Large intestine (tissue), 12 donors: ENCODE measurements at places on chromosomes 5 and 9. TPM values are rescaled to one million over a fixed set of nuclear protein-coding genes. Genes with fewer than 3 reads are reported as not detected.

DNA sequence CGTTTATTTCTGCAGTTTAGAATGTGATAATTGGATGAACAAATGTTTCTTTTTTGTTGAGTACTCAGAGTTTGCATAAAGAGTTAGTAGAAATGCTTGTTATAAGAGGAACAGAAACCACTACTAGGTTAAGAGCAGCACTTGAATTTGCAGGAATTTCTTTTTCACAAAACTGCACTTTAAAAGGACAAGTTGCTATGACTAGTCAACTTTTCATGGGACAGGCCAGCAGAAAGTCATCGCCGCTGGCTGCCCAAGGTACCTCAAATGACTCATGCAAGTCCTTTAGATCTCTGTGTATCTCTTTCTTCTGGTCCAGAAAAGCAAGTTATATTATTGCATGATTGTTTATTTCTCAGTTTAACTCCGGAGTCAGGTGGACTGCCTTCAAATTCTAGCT lies 97.3 kb upstream of the HMHB1 start:
- DNase-seq, result no peak

GRCh38 chr9:112858625-112859147 lies 32.0 kb downstream of the SLC46A2 start:
- no peak for DNase-seq

DNA sequence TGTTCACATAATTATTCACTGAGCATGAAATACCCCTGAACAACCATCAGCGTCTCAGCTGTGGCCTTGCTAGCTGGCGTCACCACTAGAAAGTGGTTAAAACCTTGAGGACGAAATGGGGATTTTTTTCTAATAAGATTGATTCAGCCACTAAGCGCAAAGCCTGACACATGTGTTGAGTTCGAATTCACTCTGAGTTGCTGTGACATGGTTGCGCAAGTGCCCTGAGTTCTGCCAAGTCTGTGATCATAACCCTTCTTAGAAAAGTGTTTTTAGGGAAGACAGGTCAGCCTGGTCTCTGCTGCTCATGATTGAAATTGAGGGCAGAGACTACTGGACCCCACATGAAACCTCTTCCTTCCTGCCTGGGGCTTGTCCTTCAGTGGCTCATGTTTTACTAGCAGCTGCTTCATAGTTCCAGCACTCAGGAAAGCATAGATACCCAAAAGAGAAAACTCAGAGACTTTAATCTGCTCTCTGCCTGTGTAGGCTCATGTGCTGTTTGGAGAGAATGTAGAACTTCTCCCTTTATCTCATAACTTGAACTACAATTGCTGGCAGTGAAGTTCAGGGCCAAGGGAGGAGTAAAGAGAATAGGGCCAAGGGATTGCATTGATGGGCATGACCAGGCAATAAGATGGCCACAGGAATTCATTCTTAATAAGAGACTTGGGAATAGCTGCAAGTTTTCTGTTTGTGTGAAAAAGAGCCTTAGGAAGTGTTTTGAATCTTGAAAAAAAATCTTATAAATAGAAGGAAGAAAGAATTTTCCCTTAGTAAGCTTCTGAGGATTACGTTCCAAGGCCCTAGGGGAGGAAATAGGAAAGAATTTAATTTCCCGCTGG lies 66.8 kb upstream of the CXCL14 start:
- DNase-seq, result no peak

DNA sequence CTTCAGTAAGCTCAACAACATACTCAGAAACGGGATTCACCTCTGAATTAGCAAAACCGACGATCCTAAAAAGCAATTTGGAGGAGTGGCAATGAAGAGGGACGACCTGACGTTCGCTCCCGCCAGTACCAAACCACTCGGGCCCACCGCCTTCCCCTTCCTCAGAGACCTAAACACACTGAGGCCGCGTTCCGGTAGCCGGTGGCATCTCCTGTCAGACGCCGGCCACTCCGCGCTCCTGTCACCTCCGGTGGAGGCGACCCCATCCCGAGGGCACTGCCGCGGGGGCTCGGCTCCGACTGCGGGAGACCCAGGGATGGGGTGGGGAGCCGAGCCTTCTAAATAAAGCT lies 617 bp downstream of the PPP6C start:
- no peak for DNase-seq

CCL28 gene
- polyA plus RNA-seq, result 5.2 TPM
